ENCODE measurements at places on chromosomes 4 and X.
A peak's percentile ranks its signal among the peaks of the same experiment; 100 is the strongest.

- DNase-seq = no peak
Measured at GRCh38 chrX:48800574-48801279, 1.1 kb upstream of the HDAC6 start.

GRCh38 chr4:130812117-130812765, 1716.3 kb downstream of the C4orf33 start:
- no peak for DNase-seq

DNA sequence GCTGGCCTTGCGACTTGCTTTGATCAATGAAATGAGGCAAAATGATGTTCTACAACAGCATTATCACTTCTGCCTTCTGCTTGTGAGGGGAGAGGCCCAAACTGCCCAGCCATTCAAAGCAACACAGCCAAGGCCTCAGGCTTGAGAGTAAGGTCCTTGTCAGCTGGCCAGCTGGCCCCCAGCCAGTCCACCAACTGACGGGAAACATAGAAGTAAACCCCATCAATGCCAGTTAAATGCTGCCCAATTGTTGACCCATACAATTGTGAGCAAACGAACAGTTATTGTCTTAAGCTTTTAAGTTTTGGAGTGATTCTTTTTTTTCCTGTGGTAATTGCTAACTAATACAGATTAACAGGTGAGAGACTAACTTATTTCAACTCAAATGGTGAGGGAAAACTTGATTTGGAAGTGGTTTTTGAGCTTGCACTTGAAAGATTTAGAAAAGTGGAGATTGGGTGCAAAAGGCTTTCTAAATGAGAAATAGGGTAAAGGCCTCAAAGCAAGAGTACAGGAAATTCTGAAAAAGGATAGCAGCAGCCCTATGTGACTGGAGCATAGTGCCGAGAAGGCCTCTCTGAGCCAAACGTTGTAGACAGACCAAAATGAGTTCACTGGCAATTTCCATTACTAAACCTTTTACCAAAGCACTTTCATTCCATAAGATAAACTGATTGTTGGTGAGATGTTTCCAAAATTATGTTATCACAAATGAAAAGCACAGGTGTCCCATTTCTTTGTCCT, 66.9 kb downstream of the ARHGEF38 start:
- no peak for DNase-seq

DNA sequence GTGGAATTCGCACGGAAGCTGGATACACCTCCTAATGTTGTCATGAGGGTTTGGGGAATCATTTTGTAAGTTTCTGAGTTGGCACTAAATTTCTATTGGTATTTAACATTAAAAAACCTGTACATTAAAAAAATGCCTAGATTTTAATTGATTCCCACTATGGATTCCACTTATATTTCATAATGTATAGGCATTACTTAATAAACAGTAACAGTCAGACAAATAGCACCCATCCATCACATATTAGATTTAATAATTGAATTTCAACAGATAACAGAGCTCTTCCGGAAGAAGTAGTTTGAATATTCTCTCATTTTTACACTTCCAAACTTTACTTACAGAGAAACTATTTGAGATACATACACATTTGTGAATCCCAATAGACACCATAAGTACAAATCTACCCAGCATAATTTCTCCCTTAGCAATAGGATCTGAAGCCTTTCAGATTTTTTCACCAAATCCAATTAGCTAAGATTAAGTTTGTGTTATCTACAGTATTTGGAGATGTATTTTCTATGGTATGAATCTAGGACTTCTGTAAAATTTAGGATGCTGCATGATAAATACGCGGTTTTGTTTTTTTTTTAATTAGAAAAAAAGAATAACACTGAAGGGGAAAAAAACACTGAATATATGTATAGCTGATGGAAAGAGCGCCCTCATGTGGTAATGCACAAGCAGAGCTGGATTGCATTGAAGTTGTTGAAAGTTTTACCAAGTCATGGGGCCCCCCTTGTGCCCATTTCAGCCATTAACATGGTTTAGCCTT, 12.2 kb upstream of the ODAM start:
- DNase-seq = no peak

GRCh38 chr4:153643406-153644383, 40.4 kb upstream of the TLR2 start:
- DNase-seq = peak; percentile 32

- DNase-seq = no peak
Measured at GRCh38 chr4:78357122-78357521, 194.4 kb upstream of the ANXA3 start.

DNA sequence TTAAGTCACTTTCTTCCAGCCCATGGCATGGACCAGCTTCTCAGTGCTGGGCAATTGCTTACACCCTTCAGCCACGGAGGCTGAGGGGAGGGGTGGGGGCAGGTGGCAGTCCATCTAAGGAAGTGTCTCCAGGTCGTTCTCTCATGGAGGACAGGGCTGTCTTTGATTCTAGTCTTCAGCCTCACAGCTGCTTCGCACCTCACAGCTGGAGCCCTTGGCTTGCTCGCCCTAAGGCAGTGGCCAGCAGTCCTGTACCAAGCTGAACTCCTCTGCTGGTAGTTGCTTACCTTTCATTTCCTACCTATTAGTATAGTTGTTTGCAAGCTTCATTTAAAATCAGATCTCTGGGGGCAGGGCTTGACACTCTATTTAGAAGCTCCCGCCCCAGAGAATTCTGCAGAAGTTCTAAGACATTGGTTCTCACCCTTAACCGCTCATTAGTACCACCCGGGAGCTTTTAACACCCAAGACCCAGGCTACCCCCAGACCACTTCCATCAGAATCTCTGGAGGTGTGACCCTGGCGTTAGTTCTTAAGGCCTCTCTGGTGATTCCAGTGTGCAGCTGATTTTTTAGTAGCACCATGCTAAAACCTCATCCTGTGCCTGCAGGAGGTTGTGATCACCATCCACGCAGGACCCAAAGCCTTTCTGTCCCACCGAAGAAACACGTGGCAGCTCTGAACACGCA, 386.8 kb downstream of the UNC5C start:
- DNase-seq = no peak

DNA sequence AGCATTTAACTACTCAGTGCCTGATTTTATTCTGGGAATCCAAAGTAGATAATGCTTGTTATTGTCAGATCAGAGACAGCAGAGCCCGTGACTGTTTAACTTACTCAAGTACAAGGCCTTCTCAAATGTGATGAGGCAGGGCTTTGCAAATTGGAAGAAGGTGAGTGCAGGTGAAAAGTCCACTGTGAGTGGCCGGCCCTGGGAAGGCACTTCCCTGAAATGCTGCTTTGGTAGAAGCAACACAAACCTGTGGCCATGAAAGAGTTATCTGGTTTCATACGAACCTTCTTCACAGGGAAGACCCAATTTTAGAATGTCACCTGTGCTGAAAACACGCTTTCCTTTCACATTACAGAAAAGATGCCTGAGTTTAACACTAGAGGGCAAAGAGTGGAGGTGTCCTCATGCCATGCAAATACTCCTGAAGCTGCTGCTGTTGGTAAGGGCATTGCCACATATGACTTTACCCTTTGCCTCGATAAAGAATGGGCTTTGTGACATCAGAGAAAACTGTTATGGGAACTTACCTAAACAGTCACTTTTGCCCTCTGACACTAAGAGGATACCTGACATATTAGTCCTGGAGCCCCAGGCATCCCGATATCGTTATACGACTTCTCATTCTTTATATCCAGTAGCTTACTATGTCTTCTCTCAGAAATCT, 8.0 kb downstream of the PPARGC1A start:
- no peak for DNase-seq

GRCh38 chr4:53646795-53647194, 55.5 kb upstream of the LNX1 start:
- DNase-seq = no peak

Data from fibroblast of skin of left biceps (primary cell).